Fibroblast of lung (primary cell): ENCODE measurements at places on chromosomes 12 and 14. TPM values are rescaled to one million over a fixed set of nuclear protein-coding genes. Genes with fewer than 3 reads are reported as not detected.

GRCh38 chr14:24330973-24331674 lies 3.7 kb downstream of the ADCY4 start:
- no peaks in the 10 kb centered on the region for H3K36me3 ChIP-seq
- peaks cover 21% of the 10 kb centered on the region for H3K27me3 ChIP-seq
- no peak for DNase-seq
- no peak overlapping the region for H3K27ac ChIP-seq
- H3K4me3 ChIP-seq: no peak overlapping the region

- peaks cover 13% of the 10 kb centered on the region for H3K36me3 ChIP-seq
- H3K27me3 ChIP-seq: no peaks in the 10 kb centered on the region
- DNase-seq: peak; percentile 39
- H3K4me3 ChIP-seq: no peak overlapping the region
- H3K4me1 ChIP-seq: peaks cover 3% of the 10 kb centered on the region
These were observed 18.6 kb downstream of the GPRC5A start for GRCh38 chr12:12909995-12910420.

DNA sequence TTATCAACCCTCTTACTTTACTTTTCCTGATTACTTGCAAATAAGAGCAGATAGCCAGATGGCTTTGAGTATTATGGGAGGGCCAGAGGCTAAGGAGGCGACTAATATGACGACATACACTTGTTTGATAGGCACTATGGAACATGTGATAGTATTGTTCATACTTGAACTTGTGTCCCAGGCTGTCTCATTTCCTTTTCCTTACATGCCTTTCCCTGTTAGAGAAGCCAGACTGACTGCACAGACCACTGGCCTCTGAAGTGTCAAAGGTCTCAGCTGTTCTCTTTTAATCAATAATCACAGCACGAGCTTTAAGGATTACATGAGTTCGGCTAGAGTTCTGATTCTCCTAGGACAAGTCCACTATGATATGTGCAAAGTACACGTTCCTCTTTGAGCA lies 326.0 kb downstream of the PRKD1 start:
- no peak overlapping the region for H3K4me3 ChIP-seq
- no peak overlapping the region for H3K27ac ChIP-seq
- H3K27me3 ChIP-seq: no peaks in the 10 kb centered on the region
- DNase-seq: peak; percentile 46
- no peaks in the 10 kb centered on the region for H3K4me1 ChIP-seq
- H3K36me3 ChIP-seq: no peaks in the 10 kb centered on the region

The LHX5 gene
- polyA plus RNA-seq: not detected in 2 replicates

DNA sequence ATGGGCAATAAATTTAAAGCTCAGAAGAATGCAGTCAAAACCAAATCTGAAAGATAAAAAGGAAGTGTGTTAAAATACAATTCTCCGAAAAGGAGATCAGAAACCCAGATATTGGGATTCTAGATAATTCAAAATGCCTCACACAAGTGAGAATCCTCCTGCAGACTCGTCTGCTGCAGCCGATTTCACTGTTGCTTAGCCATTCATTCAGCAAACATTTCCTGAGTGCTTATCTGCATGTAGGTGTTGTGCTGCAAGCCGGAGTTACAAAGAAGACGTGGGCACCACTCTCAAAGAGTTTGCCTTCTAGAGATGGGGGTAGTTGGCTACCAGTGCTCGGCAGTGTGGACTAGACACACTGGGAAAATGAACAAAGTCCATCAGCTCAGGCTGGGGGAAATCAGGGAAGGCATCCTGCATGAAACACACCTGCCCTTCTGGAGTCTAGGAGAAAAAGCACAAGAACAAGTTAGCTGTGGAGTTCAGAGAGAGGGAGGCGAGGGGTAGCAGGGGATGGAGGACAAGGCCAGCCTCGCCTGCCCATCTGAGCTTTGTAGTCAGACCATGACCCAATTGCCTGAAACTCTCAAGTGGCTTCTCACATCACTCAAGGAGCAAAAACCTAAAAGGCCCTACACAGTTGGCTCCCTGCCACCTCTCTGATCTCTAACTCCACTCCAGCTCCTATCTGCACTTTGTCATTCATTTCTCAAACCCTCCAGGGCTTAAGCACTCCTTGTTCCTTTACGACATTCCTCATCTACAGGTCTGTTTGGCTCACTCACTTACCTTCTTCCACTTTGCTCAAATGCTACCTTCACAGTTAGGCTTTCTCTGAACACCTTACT lies 310.0 kb upstream of the DDHD1 start:
- no peak overlapping the region for H3K4me3 ChIP-seq
- no peaks in the 10 kb centered on the region for H3K36me3 ChIP-seq
- H3K27ac ChIP-seq: no peak overlapping the region
- DNase-seq: no peak
- peaks cover 2% of the 10 kb centered on the region for H3K4me1 ChIP-seq

The EPYC gene
- polyA plus RNA-seq: 0.05 and 0.07 TPM in 2 replicates

- no peaks in the 10 kb centered on the region for H3K36me3 ChIP-seq
- H3K27me3 ChIP-seq: no peaks in the 10 kb centered on the region
- no peak for DNase-seq
- no peak overlapping the region for H3K27ac ChIP-seq
These were observed 260.4 kb upstream of the PPFIA2 start for GRCh38 chr12:82019533-82019932.

DNA sequence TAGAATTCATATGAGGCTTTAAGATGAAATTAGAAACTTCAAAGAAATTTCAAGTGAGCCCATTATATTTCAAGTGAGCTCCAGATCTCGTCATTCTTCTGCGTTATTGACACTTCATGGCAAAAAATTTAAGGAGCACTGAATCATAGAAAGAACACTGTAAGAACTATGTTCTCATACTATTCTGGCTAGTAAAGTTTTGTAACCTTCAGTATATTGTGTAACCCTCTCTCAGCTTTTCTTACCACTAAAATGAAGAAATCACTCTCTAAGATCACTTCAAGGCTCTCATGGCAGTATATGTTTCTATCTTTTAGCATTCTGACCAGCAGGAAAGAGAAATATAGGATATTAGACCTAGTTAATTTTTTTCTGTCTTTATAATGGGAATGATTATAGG lies 6.3 kb downstream of the GPHN start:
- no peak overlapping the region for H3K27ac ChIP-seq
- no peaks in the 10 kb centered on the region for H3K36me3 ChIP-seq
- peak; percentile 48 for DNase-seq
- H3K4me3 ChIP-seq: no peak overlapping the region

DNA sequence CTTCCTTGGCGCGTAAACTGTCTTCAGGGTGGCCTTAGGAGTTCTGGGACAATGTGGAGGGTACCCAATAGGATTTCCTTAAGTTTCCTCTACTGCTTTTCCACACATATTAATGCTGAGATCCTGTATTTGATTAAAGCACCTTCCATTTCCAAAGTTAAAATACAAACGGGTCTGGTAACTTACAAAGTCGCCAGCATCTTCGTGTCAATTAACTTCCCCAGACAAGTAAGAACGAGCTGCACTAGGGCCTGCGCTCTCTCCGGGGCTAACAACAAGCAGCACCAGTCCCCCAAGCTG lies 130.9 kb downstream of the NDUFA12 start:
- no peak for DNase-seq
- no peaks in the 10 kb centered on the region for H3K4me1 ChIP-seq

GRCh38 chr14:62592877-62593276 lies 452.4 kb downstream of the KCNH5 start:
- DNase-seq: peak; percentile 36
- H3K4me3 ChIP-seq: no peak overlapping the region
- H3K4me1 ChIP-seq: no peaks in the 10 kb centered on the region
- no peaks in the 10 kb centered on the region for H3K27me3 ChIP-seq
- H3K36me3 ChIP-seq: no peaks in the 10 kb centered on the region

The FAR2 gene
- polyA plus RNA-seq: 7.7 and 10.2 TPM in 2 replicates

- peaks cover 4% of the 10 kb centered on the region for H3K27me3 ChIP-seq
- no peak for DNase-seq
- no peak overlapping the region for H3K27ac ChIP-seq
- H3K36me3 ChIP-seq: no peaks in the 10 kb centered on the region
These were observed 741 bp downstream of the PROX2 start for GRCh38 chr14:74875204-74875603.

The IL31 gene
- not detected in 2 replicates for polyA plus RNA-seq

DNA sequence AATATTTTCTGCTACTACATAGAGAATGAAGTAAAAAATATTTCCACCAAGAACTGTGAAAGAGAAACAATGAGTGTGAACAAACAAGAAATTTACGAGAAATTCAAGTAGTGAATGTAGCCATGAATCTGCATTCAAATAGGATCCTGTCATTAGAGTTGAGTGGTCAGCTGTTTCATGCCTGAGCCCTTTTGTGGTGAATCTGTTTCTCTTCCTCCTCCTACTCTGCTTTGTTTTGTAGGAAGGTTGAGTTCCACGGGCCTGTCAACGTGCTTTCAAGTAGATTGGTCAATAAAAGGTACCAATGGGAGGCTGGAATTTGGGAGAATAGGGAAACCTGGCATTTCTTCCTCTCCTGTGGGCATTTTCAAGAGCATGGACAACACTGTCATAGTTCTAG lies 1749.6 kb upstream of the FLRT2 start:
- H3K27ac ChIP-seq: no peak overlapping the region
- H3K27me3 ChIP-seq: no peaks in the 10 kb centered on the region
- no peaks in the 10 kb centered on the region for H3K4me1 ChIP-seq

The PLEKHG7 gene
- not detected in 2 replicates for polyA plus RNA-seq

- no peaks in the 10 kb centered on the region for H3K27me3 ChIP-seq
- H3K27ac ChIP-seq: no peak overlapping the region
- no peaks in the 10 kb centered on the region for H3K36me3 ChIP-seq
- no peak for DNase-seq
- H3K4me3 ChIP-seq: no peak overlapping the region
These were observed 99.8 kb upstream of the RESF1 start for GRCh38 chr12:31859232-31859977.

The CFAP54 gene
- 0.62 and 0.93 TPM in 2 replicates for polyA plus RNA-seq

GRCh38 chr12:122851820-122852219 lies 16.6 kb downstream of the HIP1R start:
- no peak overlapping the region for H3K4me3 ChIP-seq
- no peaks in the 10 kb centered on the region for H3K27me3 ChIP-seq
- H3K4me1 ChIP-seq: peaks cover 9% of the 10 kb centered on the region
- peak; percentile 89 for DNase-seq
- no peak overlapping the region for H3K27ac ChIP-seq

GRCh38 chr12:85405781-85406522 lies 125.9 kb downstream of the ALX1 start:
- H3K4me3 ChIP-seq: no peak overlapping the region
- peak; percentile 79 for DNase-seq
- H3K4me1 ChIP-seq: no peaks in the 10 kb centered on the region
- H3K27ac ChIP-seq: no peak overlapping the region

The TMTC1 gene
- 62.2 and 89.4 TPM in 2 replicates for polyA plus RNA-seq

GRCh38 chr12:108039794-108040193 lies 89.3 kb upstream of the WSCD2 start:
- no peaks in the 10 kb centered on the region for H3K4me1 ChIP-seq
- no peak overlapping the region for H3K27ac ChIP-seq
- no peak overlapping the region for H3K4me3 ChIP-seq
- no peaks in the 10 kb centered on the region for H3K36me3 ChIP-seq
- no peak for DNase-seq
- H3K27me3 ChIP-seq: no peaks in the 10 kb centered on the region

DNA sequence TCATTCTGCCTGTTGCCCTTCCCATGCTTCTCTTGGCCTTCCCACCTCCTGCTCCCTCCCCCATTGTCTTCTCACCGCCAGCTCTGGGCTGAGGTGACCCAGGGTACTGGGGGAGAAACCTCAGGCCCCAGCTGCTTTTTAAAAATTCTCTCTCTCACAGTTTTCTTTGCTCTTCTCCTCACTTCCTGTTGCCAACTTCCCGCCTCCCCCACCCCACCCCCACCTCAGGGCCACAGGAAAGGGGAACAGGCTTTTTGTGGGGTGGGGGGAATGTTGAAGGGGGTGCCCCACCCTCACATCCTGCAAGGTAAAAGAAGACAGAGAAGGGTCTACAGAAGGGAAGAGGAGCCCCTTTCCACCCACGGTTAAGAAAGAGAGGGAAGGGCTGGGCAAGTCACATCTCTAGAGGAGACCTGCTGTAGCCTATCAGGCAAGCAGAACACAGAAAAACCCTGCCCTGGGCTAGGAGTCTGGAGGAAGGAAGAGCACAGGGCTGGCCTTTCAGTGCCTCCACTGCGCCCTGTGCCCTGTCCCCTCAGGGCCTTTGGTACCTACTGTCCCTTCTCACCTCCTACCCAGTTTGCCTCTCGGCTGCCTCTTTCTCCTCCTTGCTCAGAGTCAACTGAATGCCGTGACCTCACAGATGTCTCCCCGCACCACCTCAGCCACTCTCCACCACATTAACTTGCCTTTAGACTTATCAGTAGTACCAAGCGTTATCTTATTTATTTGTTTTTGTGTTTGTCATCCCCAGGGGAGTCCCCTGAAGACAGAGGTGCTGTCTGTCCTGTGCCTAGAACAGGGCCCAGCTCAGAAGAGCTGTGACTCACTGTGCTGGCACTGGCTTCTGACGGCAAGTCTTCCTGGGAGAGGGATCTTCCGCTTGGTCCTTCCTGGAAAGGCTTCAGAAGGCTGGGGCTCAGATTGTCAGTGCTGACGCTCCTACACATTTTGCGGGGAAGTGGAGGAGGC lies 1.7 kb downstream of the ARHGAP9 start:
- H3K36me3 ChIP-seq: no peaks in the 10 kb centered on the region
- H3K27me3 ChIP-seq: peaks cover 55% of the 10 kb centered on the region
- peaks cover under 1% of the 10 kb centered on the region for H3K4me1 ChIP-seq
- peak; percentile 50 for DNase-seq
- H3K27ac ChIP-seq: no peak overlapping the region

GRCh38 chr14:32211068-32211404 lies 8.0 kb upstream of the RNU6-8 start:
- no peaks in the 10 kb centered on the region for H3K27me3 ChIP-seq
- H3K36me3 ChIP-seq: no peaks in the 10 kb centered on the region

DNA sequence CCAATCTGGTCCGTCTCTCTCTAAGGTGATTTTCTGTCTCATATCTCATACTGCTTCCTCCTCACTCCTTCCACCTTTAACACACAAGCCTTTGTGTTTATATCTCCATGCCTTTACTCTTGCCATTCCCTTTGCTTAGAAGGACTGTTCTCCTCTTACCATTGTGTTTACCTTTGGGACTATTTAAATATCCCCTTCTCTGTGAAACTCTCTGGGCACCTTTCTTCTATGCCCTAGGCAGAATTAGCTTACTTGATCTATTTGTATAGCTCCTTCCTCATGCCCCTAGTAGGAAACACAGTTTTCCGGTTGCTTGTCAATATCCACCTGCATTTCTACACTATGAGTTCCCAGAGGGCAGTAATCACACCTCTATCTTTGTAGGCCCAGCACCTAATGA lies 3.9 kb upstream of the AMHR2 start:
- H3K4me1 ChIP-seq: no peaks in the 10 kb centered on the region
- no peak for DNase-seq
- H3K36me3 ChIP-seq: no peaks in the 10 kb centered on the region
- no peak overlapping the region for H3K27ac ChIP-seq
- no peak overlapping the region for H3K4me3 ChIP-seq

The CCND2 gene
- polyA plus RNA-seq: 7.0 and 9.7 TPM in 2 replicates

DNA sequence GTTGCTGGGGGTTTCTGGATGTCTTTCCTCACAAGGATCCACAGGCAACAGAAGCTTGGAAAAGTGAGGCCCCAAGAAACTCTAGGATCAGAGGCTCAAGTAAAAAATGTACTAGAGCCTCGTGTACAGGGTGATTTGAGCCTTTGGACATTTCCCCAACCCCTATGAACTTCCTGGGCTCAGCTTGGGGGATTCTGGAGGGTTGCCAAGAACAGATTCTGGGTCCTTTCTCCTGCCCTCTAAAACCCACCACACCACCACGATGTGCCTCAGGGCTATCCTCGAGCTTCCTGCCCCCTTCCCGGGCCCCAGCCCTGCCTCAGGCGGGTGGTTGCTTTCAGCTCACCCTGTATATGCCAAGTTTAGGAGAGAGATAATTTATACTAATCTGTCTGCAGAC lies 583 bp downstream of the FAM186B start:
- no peak for DNase-seq
- no peak overlapping the region for H3K4me3 ChIP-seq
